IMR-90 (cell line): ENCODE measurements at places on chromosomes 4 and X.

DNA sequence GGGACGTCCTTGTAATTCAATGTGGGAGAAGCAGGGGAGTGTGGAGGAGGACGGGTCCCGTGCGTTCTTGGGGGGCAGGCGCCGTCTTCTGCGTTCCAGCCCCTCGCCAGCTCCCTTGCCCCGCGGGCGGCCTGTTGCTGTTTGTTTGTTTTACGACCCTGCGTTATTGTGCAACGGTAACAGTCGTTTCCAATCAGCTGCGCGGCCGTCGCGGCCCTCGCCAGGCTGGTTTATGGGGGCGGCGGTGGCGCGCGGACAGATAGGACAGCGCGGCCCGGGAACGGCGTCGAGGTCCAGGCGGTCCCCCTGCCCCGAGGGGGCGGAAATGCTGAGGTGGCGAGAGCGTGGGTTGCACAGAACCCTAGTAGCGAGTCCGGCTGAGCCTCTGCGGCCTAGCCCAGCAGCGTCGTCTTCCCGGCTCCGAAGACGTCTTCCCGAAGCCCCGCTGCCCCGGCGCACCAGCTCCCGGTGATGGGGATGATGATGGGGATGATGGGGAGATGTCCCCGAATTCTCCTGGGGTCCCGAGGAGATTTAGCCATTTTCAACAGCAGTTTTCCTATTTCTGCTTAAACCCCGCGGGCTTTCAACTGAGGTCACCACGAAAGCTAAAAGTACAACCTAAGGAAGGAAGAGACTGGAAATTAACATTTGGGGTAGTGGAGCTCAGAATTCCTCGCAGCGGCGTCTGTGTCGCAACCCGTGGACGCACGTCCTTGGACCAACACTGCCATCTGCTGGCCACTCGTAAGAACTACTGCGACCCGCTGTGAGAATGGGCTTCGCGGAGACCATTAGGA, 4.8 kb downstream of the PDGFRA start:
- DNase-seq = peak; percentile 82

DNA sequence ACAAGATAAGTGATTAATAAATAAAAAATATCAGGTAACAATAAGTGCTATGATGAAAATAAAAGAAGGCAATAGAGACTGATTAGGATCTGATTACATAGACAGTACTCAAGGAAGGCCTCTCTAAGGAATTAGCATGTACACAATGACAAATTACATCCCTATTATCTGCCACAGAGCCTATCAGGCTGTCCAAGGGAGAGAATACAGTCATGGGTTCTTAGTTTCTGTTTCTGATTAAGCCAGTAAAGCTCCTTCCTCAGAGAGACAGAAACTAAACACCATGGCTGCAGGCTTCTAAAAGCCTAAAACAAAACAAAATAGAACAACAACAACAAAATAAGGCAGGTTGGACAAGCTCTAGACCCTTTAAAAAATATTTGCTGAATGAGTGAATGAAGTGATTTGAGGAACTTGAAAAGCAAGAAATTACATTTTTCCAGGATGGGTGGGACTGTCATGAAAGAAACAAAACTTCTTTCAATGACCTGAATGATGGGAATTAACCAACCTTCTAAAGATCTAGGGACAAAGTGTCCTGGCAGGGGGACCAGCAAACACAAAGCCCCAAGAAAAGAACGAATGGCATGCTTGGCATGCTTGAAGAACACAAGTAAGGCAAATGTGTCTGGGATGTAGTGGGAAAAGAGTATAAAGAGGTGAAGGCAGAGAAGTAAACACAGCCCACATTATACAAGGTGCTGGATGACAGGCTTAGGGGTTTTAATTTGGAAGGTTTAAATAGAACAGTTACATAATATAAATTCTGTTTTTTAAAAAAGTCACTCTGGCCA, 44.1 kb downstream of the NAA11 start:
- no peak for DNase-seq

- DNase-seq = no peak
Observed at GRCh38 chrX:118948270-118948669, 26.1 kb upstream of the LONRF3 start.

DNA sequence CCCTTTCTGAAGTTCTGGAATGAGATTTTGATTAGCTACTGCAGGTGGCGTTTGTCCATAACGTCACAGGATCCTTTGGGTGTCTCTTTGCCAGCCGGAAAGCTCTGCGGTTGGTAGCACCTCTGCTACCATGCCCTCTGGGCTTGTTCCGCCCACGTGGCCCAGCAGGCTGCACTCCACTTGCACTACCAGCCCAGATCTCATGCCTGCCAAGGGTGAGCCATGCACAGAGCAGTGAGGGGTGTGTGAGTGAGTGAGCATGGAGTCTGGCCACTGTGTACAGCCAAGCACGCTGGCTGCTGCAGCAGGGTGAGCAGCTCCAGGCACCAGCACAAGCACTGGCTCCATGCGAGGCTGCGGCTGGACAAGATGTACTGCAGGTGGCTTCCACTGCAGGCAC, 6.6 kb upstream of the HNRNPD start:
- no peak for DNase-seq

DNA sequence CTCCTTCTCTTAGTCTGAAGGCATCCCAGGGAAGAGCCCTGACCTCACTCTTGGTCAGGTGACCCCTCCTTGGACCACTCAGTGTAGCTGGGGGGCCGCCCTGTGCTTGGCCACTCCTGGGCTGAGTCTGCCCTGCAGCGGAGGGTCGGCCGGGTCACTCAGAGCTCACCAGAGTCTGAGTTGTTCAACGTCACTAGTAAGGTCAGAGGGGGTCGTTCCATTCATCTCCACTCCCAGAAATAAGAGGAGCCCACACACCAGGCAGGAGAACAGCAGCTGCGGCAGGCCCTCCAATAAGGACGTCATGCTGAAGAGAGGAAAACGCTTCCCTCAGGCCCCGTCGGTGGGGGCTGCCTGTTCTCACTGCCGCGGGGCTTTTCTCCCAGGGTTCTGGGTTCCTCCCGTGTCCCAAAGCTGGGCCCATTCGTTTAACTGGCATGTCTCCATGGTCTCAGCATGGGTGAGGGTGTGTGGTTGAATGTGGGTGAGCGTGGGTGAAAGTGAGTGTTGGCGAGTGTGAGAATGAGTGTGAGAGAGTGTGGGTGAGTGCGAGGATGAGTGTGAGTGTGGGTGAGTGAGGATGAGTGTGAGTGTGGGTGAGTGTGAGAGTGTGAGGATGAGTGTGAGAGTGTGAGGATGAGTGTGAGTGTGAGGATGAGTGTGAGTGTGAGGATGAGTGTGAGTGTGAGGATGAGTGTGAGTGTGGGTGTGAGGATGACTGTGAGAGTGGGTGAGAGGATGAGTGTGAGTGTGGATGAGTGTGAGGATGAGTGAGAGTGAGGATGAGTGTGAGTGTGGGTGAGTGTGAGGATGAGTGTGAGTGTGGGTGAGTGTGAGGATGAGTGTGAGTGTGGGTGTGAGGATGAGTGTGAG, 47.7 kb downstream of the ING2 start:
- no peak for DNase-seq
